ENCODE measurements at places on chromosomes 5 and 9.

- peak; percentile 62 for DNase-seq
Observed at GRCh38 chr5:177351392-177352329, at the start of gene LMAN2. Gene LMAN2 (minus strand): TSS chr5:177351668. CDS start chr5:177351647, 21 bp downstream.

- DNase-seq: no peak
Observed at GRCh38 chr5:14873790-14874189, 2.2 kb upstream of the ANKH start.

GRCh38 chr5:151033217-151033934 is 13.0 kb downstream of the GPX3 start:
- no peak for DNase-seq

DNA sequence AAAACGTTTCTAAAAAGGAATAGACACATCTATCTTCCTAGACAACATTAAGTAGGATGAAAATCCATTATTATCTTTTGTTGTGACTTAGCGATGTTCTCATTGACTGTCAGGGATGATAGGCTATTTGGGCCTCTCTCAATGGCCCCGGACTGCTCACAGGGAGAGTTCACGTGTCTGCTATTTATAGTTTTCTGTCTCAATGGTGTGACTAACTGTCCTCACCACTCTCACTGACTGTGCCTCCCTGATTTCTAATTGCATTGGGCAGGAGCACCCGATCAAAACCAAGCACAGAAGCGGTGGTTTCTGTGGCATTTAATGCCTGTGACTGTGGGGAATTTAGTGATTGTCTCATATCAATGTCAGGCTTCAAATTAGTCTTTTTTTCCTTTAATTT is 286.7 kb upstream of the KLF9 start:
- DNase-seq: no peak

GRCh38 chr5:130102960-130103359 is 198.7 kb downstream of the CHSY3 start:
- DNase-seq: no peak

- peak; percentile 33 for DNase-seq
Observed at GRCh38 chr5:66171349-66172344, 27.5 kb downstream of the SREK1 start.

DNA sequence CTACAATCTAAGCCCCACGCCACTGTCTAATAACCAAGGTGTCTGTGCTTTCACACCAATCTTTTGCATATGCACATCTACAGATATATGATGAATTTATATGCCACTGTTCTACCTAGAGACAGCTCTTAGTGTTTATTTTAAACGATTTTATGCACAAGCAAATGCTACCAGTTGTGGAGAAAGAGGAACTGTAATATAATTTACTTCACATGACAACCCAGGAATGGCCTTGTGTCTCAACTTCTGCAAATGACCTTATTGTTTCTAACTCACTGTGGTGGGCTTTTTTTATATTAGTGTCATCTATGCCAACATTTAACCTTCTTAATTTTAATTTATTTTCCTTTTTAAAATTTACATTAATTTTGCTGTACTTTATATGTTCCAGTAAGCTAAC is 531.1 kb upstream of the TLE4 start:
- no peak for DNase-seq

DNA sequence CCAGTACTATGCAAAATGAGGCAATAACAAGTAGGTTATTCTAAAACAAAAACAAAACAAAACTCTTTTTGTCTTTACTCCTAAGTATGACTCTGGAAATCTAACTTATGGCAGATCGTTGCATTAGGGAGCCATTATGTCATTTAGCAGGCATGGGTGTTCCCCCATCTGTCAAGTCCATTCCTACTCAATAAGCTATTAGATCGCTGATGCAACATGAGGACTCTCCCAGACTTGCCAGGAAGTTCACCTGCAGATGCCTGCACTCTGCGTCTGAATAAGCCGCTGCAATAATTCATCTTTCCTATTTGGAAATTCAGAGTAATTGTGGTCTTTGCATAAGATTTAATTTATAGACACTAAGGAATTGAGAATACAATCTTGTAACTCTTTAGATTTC is 585.0 kb downstream of the KIF4B start:
- DNase-seq: no peak

DNA sequence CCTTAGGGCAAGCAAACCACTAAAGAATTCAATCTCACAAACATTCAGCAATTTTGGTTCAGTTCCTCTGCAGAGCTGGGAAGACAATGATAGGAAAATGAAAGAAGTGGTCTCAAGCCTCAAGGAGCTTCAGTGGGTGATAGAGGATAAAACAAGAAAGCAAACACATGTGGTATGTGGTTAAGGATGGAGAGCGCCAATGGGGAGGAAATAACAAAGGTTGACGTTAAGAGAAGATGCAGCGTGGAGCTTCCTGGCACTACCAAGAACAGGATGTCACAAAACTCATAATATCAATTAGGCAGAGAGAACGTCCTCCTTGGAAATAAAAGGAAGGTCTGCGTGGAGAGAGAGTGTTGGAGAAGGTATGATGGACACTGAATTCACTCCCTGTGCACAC is 411.4 kb upstream of the DAP start:
- DNase-seq: no peak

- no peak for DNase-seq
Observed at GRCh38 chr9:128105538-128106175, 21.9 kb downstream of the PTGES2 start.

- DNase-seq: no peak
Observed at GRCh38 chr9:77708064-77708815, 60.1 kb upstream of the GNA14 start.

- DNase-seq: no peak
Observed at GRCh38 chr9:130414081-130414731, 30.6 kb upstream of the ASS1 start.

GRCh38 chr5:68431186-68431585 is 215.6 kb downstream of the PIK3R1 start:
- DNase-seq: no peak

DNA sequence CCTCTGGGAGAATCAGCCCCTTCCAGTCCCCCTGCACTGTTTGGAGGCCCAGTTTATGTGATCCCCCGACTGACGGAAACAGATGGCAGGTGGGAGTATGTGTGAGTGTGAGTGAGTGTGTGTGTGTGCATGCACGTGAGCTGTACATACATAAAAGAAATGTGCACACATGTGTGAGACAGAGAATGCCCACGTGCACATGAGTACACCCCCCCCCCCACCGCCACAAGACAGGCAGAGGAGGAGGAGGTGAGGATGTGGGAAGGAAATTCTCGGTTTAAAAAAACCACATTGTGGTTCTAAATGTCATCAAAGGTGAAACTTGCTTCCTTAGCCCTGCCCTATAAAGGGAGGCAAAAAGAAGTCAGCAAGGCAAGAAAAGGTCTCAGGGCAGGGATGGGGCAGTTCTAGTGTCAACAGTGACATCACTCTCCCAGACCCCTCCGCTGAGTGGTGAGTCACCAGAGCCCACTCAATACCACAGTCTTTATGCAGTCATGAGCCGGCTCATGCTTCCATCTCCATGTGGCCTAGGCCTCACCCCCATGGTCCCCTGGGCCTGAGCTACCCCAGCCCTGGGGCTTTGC is 79.2 kb upstream of the HSPA9 start:
- DNase-seq: peak; percentile 47

DNA sequence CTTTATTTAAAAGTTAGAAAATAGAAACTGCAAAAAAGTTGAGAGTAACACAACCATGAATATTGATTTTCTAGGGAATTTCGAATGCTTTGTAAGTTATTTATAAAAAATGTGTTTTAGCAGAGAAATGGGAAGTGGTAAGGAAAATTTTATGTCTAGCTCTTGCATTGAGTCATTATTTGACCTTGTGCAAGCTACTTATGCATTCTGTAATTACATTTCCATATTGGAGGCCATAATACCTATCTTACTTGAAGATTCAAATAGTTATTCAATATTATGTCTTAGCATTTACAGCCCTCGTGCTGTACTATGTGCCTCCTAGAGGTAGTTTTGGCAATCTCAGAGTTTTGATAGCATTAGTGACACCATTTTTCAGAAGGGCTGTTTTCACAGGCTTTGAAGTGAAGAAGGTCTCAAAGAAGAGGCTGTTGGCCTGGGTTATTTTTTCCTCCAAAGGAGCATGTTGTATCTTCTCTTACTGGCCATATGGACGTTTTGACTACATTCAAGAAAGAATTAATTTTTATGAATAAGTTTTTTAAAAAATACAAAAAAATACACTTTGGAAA is 7.4 kb upstream of the DAP start:
- no peak for DNase-seq

GRCh38 chr9:93597142-93597706 is 20.8 kb downstream of the PHF2 start:
- no peak for DNase-seq

DNA sequence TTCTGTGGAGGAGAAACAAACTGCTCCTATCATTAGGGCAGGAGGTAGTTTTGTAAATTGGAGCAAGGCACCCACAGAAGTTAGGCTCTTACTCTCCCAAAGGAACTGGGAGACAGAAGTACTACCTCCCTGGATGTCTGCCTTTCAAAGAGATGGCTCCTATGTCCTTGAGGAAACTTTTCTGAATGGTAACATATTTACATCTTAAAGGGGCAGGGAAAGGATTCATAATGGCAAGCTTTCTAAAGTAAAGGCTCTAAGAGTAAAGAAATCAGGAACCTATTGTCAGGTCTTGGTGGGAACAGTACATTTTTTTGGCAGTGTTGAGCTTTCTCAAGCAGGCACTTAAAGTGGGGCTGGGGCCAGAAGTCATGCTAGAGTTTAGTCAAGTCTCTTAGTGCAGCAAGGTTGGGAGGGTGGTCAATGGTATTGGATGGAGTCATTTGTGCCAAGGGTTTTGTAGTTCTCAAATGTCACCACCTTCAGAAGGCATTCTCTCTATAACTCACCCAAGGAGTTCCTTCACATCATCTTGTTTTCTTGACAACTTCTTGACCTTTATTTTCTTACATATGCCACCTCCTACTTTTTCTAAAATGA is 26.3 kb upstream of the NDFIP1 start:
- no peak for DNase-seq

- no peak for DNase-seq
Observed at GRCh38 chr9:88833946-88834345, 157.3 kb upstream of the S1PR3 start.

GRCh38 chr9:70285981-70286598 is 27.3 kb downstream of the SMC5 start:
- no peak for DNase-seq

DNA sequence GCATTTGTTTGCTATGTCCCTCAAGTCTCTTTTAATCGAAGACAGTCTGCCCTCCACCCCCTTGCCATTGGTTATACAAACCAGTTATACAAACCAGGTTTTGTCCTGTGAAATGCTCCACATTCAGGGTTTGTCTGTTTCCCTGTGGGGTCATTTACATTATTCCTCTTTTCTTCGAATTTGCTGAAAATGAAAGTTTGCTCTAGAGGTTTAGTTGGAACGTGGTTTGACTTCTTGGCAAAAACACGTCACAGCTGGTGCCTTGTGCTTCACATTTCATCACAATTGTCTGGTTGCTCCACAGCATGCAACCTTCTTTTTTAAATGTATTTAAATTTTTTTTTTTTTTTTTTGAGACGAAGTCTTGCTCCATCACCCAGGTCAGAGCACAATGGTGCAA is 4.2 kb upstream of the HAVCR2 start:
- DNase-seq: no peak

GRCh38 chr9:118961857-118962256 is 407.4 kb downstream of the BRINP1 start:
- DNase-seq: no peak

DNA sequence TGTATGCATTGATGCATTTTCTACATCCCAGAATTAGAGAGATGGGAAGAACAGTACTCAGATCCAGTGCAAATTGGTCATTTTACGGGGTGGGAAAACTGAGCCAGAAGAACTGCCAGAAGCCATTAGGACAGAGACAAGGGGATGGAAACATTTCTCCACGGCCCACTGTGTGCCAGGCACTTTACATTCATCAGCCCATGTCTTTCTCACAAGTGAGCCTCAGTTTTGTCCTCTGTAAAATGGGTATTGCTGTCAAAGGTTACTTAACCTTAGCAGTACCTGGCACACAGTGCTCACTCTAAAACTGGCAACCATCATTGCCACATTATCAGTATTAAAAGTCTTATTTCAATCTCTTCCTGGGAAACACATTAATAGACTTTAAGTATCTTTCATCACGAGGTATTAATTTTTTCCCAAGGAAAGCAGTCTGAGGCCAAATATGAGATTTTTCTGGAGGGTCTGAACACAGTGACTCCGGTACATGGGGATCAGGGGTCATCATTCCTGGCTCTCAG is 5.2 kb downstream of the DUSP1 start:
- no peak for DNase-seq

DNA sequence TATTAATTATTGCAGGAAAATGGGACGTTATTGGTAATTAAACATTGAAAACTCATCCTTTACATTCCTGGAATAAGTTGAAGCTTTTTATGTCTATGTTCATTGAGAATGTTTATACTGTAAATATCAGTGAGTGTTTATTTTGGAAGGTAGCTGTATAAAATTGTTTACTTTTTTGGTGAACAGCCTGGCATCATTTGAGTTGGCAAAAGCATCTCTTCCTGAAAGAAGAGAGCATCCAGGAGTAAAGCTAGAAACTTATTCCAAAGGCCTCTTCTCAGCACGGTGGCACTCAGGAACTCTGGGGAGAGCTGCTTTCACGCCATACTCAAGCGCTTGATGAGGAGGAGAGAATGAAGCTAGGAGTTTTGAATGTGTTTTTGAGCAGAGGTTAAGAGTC is 79.9 kb downstream of the GAPVD1 start:
- no peak for DNase-seq

DNA sequence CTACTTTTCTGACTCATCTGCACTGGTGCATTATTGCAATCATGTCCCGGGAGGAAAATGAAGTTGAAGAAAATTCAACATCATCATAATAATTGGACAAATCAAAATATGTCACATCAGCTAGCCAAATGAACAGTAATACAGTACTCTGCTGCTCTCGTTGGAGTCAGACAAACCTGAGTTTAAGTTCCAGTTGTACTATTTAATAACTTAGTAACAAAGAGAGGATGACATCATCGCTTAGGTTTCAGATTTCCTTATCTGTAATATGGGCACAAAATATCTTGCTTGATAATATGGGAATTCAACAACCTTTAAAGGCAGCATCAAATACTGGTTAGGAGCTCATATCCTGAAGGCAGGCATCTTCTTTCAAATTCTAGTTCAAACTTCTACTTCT is 1248.9 kb upstream of the ACO1 start:
- DNase-seq: no peak

GRCh38 chr9:136631038-136632000 is 31.4 kb upstream of the EGFL7 start:
- no peak for DNase-seq

- DNase-seq: no peak
Observed at GRCh38 chr5:909994-910768, 17.5 kb downstream of the TRIP13 start.

DNA sequence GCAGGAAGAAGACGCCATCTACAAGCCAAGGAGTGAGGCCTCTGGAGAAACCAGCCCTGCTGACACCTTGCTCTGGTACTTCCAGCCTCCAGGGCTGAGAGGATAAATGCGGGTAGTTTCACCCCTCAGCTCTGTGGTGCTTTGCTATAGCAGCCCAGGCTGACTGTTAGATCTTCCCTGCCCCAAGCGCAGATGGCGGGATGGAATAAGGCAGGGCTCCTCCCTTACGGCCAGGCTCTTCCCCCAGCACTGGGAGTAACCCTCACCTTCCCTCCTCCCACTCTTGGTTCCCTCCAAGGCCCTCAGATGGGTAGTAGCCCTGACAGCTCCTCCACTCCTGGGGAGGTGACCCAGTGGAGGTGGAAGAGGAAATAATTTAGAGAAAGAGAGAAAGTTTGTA is 285.1 kb downstream of the GADD45G start:
- DNase-seq: no peak
